ENCODE measurements at places on chromosomes 16 and 17.

DNA sequence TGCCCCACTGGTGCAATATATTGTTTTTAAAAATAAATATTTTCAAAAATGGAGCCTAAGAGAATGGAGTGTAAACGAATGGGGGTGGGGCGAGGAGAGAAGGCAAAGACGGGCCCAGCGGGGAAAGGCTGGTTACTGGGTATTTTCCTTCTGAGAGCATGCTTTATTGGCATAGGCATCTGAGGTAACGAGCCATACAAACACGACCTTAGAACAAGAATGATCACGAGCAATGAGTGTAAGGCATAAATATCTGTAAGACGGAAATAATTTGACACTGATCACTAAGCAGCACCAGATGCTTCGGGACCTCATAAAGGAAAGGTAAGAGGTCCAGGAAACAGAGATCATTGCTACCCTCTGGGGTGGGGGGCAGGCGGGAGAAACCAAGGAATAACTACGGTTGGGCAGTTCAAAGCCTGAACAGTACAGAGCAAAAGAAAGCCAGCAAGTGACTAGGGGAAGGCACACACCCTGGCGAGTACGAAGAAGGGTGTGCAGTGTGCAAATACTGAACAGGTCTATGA is 959 bp downstream of the SSH2 start:
- peak; percentile 29 for DNase-seq

DNA sequence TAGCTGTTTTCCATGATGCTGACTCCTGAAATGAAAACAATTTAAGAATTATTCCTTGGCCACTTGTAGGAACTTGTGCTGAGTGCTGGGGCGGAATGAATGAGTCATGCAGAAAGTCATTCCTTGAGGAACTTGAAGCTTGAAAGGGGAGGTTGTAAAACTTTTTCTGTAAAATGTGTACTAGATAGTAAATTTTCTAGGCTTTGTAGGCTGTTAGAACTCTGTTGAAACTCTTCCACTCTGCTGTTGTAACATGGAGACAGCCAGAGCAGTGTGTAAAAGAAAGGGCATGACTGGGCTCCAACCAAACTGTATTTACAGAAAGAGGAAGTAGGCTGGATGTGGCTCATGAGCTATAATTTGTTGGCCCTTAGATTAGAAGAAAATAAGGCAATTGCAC is 46.1 kb downstream of the ABCA8 start:
- DNase-seq, result peak; percentile 53

DNA sequence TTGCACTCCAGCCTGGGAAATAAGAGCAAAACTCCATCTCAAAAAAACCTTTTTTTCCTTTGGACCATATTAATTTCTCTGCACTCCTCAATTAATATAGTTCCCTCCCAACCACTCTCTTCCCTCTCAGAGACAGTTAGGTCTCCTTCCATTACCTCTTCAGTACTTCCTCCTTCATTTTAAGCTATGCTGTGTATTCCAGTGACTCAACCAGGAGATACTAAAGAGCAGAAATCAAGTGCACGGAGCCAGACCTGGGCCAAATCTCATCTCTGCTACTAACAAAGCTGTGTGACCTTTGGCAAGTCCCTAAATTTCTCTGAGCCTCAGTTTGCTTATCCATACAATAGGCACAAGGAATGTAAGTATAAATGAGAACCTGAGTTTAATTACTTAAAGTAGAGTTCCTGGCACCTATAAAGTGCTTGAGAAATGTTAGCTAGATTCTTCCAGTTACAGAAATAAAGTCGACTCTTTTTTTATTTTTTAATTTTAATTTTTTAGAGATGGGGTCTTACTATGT is 8.5 kb downstream of the PECAM1 start:
- no peak for DNase-seq

DNA sequence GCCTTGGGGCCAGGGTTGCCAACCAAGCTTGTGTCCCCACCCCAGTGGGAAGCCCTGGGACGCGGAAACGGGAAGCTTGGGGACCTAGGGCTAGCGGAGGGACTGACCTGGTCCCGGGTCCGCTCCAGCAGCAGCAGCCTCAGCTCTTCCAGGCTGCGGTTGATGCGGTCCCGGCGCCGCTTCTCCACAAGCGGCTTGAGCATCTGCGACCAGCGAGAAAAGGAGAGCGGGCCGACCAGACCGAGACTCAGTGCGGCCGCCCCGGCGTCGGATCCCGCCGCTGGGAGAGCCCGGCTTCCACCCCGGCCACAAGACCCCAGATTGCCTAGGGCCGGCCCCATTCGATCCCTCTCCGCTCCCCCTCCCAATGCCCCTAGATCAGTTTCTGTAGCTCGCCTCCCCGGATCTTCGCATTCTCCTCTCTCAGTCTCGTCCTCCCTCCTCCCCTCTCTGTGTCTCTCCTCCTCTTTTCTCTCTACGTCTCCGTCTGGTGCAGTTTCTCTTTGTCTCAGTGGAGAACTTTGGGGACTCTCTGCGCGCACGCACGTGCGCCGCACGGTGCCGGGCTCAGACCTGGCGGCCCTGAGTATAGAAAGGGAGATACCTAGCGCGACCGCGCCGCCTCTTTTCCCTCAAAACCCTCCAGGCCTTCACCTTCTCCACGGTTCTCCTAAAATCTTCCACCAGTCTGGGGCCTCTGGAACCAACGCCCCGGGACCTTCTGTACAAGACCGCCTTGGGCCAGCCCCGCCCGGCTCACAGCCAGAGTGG is 797 bp downstream of the HES7 start:
- peak; percentile 47 for DNase-seq

DNA sequence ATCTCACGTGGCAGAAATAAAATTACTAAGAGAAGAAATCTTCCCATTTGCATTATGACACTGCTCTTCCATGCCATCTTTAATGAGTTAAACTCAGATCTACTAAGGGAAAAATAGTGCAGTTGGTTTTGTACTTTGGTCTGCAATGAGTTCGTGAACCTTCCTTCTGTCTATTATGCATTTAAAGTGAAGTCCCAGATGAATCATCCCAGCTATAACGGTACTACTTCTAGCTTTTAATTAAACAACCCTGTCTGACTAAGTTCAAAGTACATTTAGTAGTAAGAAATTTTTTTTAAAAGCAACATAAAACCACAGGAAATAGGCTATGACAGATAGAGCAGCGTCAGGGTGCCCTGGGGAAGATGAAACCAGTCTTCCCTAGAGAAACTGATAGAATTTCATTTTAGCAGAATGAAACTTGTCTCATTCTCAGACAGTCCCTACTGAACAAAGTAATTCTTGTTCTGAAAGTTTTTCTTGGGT is 1.8 kb downstream of the TMIGD1 start:
- no peak for DNase-seq

DNA sequence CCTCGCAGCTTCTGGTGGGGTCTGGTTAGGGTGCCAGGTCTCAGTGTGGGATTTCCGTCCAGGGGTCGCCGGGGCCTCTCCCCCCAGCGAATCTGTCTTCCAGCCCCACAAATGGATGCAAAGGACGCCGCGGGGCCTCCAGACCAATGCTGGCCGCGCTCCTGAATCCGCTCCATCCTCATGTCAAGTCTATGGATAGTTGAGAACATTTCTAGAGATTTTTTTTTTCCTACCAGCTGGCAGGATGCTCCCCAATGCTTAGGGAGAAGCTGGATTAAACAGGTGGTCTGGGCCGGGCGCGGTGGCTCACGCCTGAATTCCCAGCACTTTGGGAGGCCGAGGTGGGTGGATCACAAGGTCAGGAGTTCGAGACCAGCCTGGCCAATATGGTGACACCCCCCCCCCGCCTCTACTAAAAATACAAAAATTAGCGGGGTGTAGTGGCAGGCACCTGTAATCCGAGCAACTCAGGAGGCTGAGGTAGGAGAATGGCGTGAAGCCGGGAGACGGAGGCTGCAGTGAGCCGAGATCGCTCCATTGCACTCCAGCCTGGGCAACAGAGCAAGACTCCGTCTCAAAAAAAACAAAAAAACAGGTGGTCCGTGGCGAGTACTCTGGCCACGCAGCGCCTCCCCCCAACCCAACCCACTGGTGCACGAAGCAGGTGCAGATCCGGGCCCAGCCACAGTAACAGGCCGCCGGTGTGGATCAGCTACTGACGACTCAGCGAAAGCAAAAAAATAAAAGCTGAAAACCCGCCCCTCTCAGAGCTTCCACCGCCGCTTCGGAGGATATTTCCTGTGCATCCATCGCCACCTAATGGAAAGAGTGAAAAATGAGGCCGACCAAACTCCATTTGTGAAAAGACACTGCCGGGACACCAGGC is 1.1 kb upstream of the NXN start:
- peak; percentile 88 for DNase-seq

- no peak for DNase-seq
Observed at GRCh38 chr17:28579526-28579925, 2.8 kb upstream of the ALDOC start.

- peak; percentile 57 for DNase-seq
Observed at GRCh38 chr17:27526604-27527002, 70.4 kb downstream of the KSR1 start.

DNA sequence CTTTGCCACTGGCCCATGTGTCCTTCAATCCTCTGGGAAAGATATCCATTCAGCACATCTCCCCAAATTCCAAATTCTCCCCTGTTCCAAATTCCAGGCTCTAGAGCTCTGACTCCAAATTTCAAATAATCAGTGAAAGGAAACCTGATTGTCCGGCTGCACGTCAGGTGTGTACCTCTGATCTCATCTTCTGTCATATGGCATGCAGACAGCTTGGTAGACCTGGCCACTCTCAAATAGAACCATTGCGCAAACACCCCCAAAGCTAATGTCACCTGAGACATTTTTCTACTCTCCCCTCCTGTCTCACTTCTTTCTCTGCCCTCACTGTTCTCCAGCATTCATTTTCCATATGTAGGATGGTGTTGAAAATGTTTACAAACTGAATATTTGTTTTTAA is 337.0 kb upstream of the DYNLRB2 start:
- DNase-seq, result no peak
